Stimulated activated CD4-positive, alpha-beta T cell treated with anti-CD3 and anti-CD28 coated beads, TNF-alpha, amount 100 ng/mL, for 48 hours (primary cell): ENCODE measurements at places on chromosomes 2 and 18.

- no peak for DNase-seq
Measured at GRCh38 chr18:74608681-74609080, 11.0 kb downstream of the ZNF407 start.

- no peak for DNase-seq
Measured at GRCh38 chr18:59877361-59877760, 22.4 kb upstream of the PMAIP1 start.

GRCh38 chr2:101162561-101163330, 11.6 kb upstream of the TBC1D8 start:
- no peak for DNase-seq

- DNase-seq, result no peak
Measured at GRCh38 chr2:11678306-11678960, 8.4 kb upstream of the NTSR2 start.

DNA sequence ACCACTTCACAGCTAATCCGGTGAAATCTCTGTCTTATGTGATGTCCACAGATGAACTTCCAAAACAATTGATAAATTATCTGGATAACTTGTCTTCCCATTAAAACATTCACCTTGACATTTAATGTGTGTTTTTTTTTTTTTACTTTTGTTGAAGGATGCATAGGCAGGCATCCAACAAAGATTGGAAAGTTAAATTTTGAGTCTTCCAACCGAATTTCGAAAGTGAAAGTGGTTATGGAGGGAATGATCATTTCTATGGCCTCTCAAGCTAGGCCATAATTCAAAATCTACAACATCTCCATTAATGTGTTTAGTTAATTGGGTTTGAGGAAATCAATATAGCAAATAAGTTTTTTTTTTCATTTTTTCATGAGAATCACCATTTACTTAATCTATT, 1495.5 kb upstream of the ACVR2A start:
- DNase-seq, result no peak

DNA sequence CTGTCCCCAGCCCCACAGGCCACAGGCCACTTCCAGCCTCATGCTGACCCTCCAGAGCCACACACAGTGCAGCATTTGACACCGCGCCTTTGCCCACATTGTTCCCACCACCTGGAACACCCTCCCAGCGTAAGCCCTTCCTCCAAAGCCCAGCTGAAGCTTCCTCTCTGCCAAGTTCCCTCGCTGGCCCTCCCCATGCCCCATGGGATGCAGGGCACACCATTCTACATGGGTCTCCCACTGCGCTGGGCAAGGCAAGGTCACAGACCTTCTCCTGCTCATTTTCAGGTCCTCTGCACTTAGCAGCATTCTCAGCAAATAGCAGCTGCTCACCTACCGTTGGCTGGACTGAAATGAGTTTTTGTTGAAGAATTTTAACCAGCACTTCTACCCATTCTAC, 455.5 kb downstream of the EIPR1 start:
- DNase-seq, result no peak

DNA sequence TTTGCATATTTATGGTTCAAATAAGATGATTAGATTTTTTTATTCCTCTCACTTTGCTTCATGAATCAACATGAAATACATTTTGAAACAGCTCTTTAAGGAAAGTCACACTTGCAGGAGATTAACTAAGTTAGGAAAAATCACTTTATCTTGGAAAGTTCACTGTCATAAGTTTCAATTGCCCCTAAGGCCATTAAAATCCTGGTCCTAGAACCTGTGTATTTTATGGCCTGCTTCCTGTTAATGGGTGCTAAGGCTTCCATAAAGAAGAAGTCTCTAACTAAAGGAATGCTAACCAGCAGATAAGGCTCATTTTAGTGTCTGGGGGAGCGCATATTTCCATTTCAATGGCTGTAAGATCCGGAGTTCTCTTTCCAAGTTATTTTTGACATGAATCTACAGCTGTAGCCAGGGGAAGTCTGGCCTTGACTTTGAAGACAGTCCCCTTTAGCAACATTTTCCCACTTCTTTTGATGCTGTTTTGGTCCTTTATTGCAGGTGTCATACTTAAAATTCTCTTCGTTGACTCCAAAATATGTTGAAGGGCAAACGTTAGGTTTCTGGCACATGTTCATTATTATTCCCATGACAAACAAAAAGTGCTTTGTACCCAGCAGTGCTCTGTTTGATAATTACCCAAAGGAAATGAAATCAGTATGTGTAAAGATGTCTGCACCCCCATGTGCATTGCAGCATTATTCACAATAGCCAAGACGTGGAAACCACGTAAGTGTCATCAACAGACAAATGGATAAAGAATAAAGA, 34.4 kb upstream of the SH3BP4 start:
- no peak for DNase-seq

GRCh38 chr2:70270323-70270722, 12.4 kb downstream of the PCYOX1 start:
- DNase-seq, result no peak

GRCh38 chr18:59293317-59293716, 20.1 kb upstream of the RAX start:
- DNase-seq, result no peak

- DNase-seq, result no peak
Measured at GRCh38 chr18:52242711-52243110, 97.3 kb upstream of the DCC start.

GRCh38 chr2:205609113-205609512, 73.2 kb upstream of the NRP2 start:
- no peak for DNase-seq

DNA sequence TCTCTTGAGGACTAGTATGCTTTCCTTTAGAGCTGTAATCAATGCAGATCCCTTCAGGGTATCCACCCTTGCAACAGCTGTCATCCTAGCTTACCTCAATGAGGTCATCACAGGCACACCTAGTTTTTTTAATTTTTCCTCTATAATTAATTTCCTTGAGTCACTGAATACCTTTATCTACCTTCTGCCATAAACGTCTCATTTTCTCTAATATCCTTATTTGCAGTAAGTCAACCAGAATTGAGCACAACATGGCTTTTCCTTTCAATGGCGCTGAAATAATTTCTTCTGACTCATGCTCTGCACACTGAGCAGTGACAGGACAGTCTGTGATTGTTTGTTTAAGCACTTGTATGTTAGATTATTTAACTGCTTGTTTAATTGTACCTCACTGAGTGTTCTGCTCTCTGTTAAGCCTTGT, 49.4 kb downstream of the ETAA1 start:
- no peak for DNase-seq

GRCh38 chr2:16255120-16255519, 314.8 kb downstream of the MYCN start:
- no peak for DNase-seq

GRCh38 chr18:58525517-58525916, 103.4 kb downstream of the ALPK2 start:
- DNase-seq, result no peak

DNA sequence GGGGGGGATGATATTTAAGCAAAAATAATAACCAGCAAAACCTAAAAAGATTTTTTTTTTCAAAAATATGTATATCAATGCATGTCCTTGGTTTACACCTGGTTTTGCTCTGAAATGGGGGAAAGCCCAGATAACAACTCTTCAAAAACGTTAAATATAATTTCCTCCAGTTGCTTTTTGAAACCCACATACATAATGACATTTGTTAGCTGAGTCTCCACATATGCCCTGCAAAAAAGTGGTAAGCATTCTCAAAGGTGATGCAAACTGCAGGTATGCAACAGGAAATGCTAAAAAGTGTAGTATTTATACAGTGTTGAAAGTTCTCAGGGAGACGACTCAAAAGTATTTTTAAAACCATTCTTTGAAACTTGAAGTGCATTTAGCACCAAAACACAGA, 258.6 kb downstream of the ZEB2 start:
- DNase-seq, result no peak

DNA sequence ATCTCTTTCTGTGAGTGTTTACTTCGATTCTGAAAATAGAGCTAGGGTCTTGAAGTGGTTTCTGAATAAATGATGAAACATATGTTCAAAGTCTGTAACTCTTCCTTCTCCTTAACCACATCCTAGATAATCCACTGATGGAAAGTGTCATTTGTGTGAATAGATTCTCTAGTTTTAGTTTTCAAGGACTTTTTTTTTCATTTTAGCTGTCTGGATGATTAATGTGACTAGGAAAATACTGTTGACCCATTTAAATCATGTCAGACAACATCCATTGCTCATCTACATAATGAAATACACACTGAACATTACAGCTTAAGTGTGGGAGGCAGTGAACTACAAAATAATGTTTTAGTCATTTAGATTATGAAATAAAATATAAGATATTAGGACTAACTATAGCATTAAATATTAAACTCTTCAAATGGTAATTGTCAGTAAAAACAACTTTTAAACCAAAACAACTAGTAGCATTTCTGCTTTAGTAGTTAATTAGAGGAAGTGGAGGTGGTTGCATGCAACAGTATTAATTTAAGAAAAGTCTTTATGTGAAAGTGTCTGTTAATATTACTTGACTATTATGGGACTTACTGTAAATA, 39.1 kb upstream of the DLX1 start:
- DNase-seq, result no peak

DNA sequence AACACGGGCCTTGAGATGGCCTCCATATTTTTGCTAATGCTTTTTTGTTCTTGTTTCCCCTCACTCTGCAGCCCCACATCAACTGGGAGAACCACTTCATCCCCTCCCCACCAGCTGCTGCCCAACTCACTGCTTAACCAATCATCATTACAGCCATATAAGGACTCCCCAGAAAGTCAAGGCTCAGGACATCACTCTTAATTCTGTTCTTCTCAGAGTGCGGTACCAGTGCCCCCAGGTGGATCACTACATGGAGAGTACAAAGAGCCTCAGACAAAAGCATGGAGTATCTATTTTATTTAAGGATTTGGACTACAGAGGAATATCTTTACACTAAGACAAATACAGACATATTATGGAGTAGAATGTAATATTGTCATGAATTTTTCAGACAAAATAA, 340.6 kb downstream of the PAX3 start:
- DNase-seq, result no peak

DNA sequence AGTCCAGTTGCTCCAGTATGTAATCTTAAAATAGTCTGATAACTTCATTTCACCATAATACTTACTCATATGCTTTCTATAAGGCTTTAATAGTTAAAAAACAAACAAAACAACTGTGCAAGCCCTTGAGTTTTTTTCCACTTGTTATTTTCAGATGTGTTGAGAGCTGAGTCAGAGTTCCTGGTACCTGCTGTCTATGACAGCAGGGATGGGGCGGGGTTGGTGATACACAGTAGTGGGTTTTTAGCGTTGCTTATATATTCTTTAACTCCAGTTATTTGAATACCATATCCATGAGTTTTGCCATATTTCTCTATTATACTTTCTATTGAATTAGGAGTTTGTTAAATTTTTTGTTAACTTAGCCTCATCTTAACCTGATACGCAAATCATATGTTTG, 5.0 kb downstream of the NAPG start:
- peak; percentile 44 for DNase-seq

DNA sequence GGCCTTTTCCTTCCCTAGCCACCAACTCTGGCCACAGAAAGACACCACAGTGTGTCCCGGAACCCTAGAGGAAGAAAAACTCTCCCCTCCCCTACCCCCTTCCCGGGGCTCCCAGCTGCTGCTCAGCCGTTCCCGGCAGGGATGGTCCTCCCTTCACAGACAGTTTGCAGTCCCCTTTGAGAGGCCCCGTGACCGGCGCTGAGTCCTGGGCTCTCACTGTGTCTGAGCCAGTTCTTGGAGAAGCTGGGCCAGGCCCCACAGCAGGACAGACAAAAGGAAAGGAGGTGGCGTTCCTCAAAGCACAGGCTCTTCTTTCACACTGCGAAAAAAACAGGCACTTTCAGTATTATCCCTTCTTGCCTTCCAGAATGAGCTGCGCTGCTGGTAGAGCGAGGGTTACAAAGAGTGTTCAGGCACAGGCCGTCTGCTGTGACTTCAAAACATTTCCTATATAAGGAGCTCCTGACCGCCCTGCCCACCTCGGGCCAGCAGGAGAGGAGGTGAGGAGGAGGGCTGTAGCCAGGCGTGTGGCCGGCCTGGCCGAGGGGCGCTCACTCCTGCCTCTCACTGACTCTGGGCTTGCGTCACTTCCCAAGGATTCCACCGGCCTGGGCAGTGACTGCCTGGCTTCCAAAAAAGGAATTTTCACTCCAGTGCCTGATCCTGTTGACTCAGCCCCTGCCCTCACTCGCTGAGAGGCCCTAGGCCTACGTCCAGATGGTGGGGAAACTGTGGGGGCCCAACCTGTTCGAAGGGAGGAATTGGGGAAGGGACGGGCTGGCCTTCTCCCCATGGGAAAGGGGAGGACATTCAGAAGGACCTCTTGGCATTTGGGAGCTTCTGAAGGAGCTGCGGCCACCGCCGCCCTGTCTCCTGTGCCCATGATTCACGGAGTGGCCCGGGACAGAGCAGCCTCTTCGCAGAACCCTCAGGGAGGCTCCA, 24.9 kb downstream of the CIDEA start:
- DNase-seq, result no peak

- DNase-seq, result no peak
Measured at GRCh38 chr2:218063896-218064295, 5.2 kb upstream of the RUFY4 start.

GRCh38 chr2:65159906-65160305, 30.0 kb upstream of the RAB1A start:
- DNase-seq, result no peak

GRCh38 chr2:222920657-222921186, 59.9 kb downstream of the ACSL3 start:
- no peak for DNase-seq

GRCh38 chr18:7467708-7468466, 99.2 kb upstream of the PTPRM start:
- DNase-seq, result no peak

DNA sequence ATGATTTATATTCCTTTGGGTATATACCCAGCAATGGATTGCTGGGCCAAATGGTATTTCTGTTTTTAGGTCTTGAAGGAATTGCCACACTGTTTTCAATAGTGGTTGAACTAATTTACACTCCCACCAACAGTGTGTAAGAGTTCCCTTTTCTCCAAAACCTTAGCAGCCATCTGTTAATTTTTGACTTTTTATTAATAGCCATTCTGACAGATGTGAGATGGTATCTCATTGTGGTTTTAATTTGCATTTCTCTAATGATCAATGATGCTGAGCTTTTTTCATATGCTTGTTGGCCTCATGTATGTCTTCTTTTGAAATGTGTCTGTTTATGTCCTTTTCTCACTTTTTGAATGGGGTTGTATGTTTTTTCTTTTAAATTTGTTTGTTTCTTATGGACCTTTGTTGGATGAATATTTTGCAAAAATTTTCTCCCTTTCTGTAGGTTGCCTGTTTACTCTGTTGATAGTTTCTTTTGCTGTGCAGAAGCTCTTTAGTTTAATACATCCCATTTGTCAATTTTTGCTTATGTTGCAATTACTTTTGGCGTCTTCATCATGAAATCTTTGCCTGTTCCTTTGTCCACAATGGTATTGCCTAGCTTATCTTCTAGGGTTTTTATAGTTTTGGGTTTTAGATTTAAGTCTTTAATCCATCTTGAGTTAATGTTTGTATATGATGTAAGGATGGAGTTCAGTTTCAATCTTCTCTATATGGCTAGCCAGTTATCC, 119.7 kb upstream of the XIRP2 start:
- DNase-seq, result no peak

- no peak for DNase-seq
Measured at GRCh38 chr2:220572385-220572784, 945.0 kb downstream of the SLC4A3 start.

DNA sequence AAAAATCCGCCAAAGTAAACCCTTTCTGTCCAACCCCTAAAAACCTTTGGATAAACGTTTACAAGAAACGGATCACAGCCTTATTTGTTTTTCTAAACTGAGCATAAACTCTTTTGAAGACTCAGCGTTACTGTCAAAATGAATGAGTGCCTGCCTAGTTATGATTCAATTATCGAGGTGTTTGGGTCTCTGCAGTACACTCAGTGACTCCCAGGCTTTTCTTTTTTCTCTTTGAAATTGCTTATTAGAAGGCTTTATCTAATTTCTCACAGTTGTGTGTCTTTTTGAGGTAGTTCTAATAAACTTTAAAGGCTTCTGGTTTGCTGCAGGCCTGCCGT, 663 bp downstream of the RHBDD1 start:
- no peak for DNase-seq
